ENCODE measurements at places on chromosomes 3 and 15. TPM values are rescaled to one million over a fixed set of nuclear protein-coding genes. Genes with fewer than 3 reads are reported as not detected.

MAP1A gene
- 12.2 TPM for total RNA-seq

TM4SF1 gene
- total RNA-seq = 49.4 TPM

ZDHHC19 gene
- not detected for total RNA-seq

MB21D2 gene
- 7.8 TPM for total RNA-seq

SERPINI1 gene
- total RNA-seq = 1.4 TPM

ZNF660 gene
- 0.67 TPM for total RNA-seq

KLF15 gene
- 0.17 TPM for total RNA-seq

SERPINI2 gene
- not detected for total RNA-seq

TMEM212 gene
- not detected for total RNA-seq

TADA3 gene
- total RNA-seq = 57.5 TPM

CCDC39 gene
- total RNA-seq = not detected

OSTN gene
- total RNA-seq = not detected

GALNT15 gene
- not detected for total RNA-seq

TMCO5A gene
- total RNA-seq = not detected

NEIL1 gene
- total RNA-seq = 7.7 TPM

MME gene
- total RNA-seq = 32.2 TPM

CELF6 gene
- total RNA-seq = 0.17 TPM

PSTPIP1 gene
- 3.3 TPM for total RNA-seq
